ENCODE measurements at places on chromosomes 1 and 21. TPM values are rescaled to one million over a fixed set of nuclear protein-coding genes. Genes with fewer than 3 reads are reported as not detected.

DNA sequence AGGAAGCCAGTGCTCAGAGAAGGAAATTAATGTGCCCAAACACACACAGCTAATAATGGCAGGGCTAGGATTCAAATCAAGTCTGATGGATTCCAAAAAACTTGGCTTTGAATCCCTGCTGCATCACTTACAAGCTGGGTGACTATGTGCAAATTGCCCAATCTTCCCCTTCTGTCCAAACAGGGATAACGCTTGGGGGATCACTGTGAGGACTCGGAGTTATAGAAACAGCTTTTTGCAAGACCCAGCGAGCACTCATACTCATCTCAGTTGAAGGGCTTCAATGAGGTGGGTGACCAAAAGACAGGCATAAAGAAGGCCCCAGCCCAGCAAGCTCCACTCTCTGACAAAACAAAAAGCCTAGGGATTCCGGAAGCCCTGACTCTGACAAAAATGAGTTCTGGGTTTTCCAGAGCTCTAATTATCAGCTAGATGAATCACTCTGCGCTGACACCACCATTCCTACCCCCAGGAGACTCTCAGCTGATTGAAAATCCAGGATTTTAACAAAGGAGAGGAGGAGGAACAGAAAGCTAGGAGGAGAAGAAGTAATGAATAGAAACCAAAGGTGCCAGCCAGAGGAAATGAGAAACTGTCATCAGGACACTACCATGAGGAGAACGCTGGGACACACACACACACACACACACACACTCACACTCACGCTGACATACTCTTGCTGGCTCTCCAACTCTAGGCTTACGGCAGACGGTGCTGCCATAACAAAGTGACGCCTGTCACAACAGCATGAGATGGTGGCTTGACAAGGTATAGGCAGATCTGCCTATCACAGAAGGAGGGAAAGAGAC is 1.6 kb upstream of the STK40 start:
- no peak for DNase-seq

INKA2 gene
- 3.9 TPM for total RNA-seq

- no peak for DNase-seq
These were observed 25.7 kb upstream of the ERO1B start for GRCh38 chr1:236307435-236307834.

- no peak for DNase-seq
These were observed 731.4 kb downstream of the KCNT2 start for GRCh38 chr1:195876792-195877191.

OVAAL gene
- not detected for total RNA-seq

LCE1E gene
- total RNA-seq, result not detected

DNA sequence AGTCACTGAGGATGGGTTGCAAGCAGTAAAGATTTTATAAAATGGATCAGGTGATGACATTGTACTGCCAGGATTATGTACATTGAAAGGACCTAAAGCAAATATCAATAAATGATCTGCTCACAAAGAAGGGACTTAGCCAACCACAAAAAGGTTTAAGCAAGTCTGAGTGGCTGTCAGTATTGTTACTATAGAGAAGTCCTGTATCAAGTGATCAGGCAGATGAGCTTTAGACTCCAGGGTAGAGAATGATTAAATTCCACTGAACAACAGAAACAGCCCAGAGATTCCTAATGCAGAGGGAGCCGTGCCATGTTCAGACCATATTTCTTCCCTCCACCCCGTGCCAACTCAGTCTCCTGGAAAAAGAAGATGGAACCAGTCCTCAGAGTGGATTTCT is 138.9 kb downstream of the SETD4 start:
- DNase-seq, result no peak

GRCh38 chr1:88890131-88890530 is 1.2 kb downstream of the GTF2B start:
- DNase-seq, result no peak
